ENCODE measurements at places on chromosomes 5 and 9.
A peak's percentile ranks its signal among the peaks of the same experiment; 100 is the strongest.

- peak overlapping the region; percentile 56 for H3K27ac ChIP-seq
- peak; percentile 74 for DNase-seq
- H3K4me1 ChIP-seq: peaks cover 46% of the 10 kb centered on the region
- peak overlapping the region; percentile 32 for H3K4me3 ChIP-seq
- H3K27me3 ChIP-seq: no peaks in the 10 kb centered on the region
- no peaks in the 10 kb centered on the region for H3K36me3 ChIP-seq
Measured at GRCh38 chr5:74239261-74239660, 401.3 kb downstream of the ENC1 start.

- DNase-seq: no peak
- no peaks in the 10 kb centered on the region for H3K4me1 ChIP-seq
- H3K36me3 ChIP-seq: no peaks in the 10 kb centered on the region
- H3K4me3 ChIP-seq: no peak overlapping the region
- no peak overlapping the region for H3K27ac ChIP-seq
Measured at GRCh38 chr5:88964831-88965230, 81.8 kb upstream of the MEF2C start.

- no peak overlapping the region for H3K27ac ChIP-seq
- no peak for DNase-seq
- no peak overlapping the region for H3K4me3 ChIP-seq
Measured at GRCh38 chr5:14599476-14600127, 18.0 kb downstream of the OTULINL start.

- H3K36me3 ChIP-seq: peaks cover 44% of the 10 kb centered on the region
- H3K4me1 ChIP-seq: peaks cover 22% of the 10 kb centered on the region
- H3K4me3 ChIP-seq: no peak overlapping the region
Measured at GRCh38 chr9:127543221-127543620, 68.9 kb upstream of the STXBP1 start.

DNA sequence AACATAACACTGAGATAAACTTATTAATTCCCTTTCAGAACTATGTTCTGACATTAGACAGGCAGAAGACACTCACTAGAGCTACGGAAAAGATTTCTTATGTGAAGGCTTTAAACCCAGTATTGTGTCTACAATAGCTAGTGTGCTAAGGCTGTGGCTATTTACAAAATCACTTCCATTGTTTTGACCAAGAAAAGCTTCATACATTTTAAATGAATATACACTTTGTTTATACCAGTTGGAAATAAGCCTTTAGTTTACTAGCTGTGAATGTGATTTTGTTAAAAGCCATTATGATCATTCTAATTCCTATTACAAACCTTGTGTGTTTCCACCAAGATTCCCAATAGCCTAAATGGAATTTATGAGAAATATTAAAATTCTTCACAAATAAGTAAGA is 83.0 kb downstream of the AGTPBP1 start:
- H3K27ac ChIP-seq: no peak overlapping the region
- no peak for DNase-seq
- H3K27me3 ChIP-seq: no peaks in the 10 kb centered on the region
- H3K36me3 ChIP-seq: peaks cover 69% of the 10 kb centered on the region
- H3K4me1 ChIP-seq: peaks cover 9% of the 10 kb centered on the region
- H3K4me3 ChIP-seq: no peak overlapping the region

DNA sequence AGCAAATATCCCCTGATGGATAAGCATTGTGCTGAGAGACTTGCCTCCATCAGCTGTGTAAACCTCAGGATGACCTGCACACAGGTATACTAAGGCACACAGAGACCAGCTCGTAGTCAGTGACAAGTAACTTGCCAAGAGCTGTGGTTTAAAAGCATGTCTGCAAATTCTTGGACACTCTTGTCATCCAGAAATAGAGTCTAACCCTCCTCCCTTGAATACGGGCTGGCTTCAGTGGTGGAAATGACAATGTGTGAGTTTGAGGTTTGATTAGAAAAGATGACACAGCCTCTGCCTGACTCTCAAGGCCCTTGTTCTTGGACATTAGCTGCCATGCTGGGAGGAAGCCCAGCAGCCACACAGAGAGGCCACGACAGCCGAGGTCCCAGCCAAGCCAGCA is 114.4 kb downstream of the GADD45G start:
- H3K27ac ChIP-seq: no peak overlapping the region
- H3K4me1 ChIP-seq: peaks cover 26% of the 10 kb centered on the region
- DNase-seq: no peak
- H3K36me3 ChIP-seq: no peaks in the 10 kb centered on the region
- no peak overlapping the region for H3K4me3 ChIP-seq

- no peak overlapping the region for H3K4me3 ChIP-seq
- no peaks in the 10 kb centered on the region for H3K4me1 ChIP-seq
- no peak overlapping the region for H3K27ac ChIP-seq
- DNase-seq: no peak
- H3K36me3 ChIP-seq: no peaks in the 10 kb centered on the region
Measured at GRCh38 chr9:112970939-112971338, 41.1 kb downstream of the ZNF883 start.

- no peak overlapping the region for H3K27ac ChIP-seq
- no peak for DNase-seq
- no peaks in the 10 kb centered on the region for H3K4me1 ChIP-seq
- H3K4me3 ChIP-seq: no peak overlapping the region
- no peaks in the 10 kb centered on the region for H3K27me3 ChIP-seq
Measured at GRCh38 chr9:78967596-78968217, 604.1 kb upstream of the TLE4 start.

GRCh38 chr5:93608855-93609254 is 25.8 kb downstream of the NR2F1 start:
- no peaks in the 10 kb centered on the region for H3K36me3 ChIP-seq
- H3K27me3 ChIP-seq: peaks cover 99% of the 10 kb centered on the region
- H3K27ac ChIP-seq: no peak overlapping the region
- no peak for DNase-seq
- H3K4me3 ChIP-seq: no peak overlapping the region

- DNase-seq: no peak
- no peaks in the 10 kb centered on the region for H3K4me1 ChIP-seq
- no peak overlapping the region for H3K27ac ChIP-seq
- H3K36me3 ChIP-seq: no peaks in the 10 kb centered on the region
Measured at GRCh38 chr9:17750269-17750668, 171.4 kb downstream of the SH3GL2 start.

- H3K4me1 ChIP-seq: no peaks in the 10 kb centered on the region
- no peaks in the 10 kb centered on the region for H3K27me3 ChIP-seq
- H3K27ac ChIP-seq: no peak overlapping the region
- H3K36me3 ChIP-seq: no peaks in the 10 kb centered on the region
- H3K4me3 ChIP-seq: no peak overlapping the region
Measured at GRCh38 chr5:66661149-66661548, 65.0 kb downstream of the MAST4 start.

- H3K27ac ChIP-seq: no peak overlapping the region
- no peaks in the 10 kb centered on the region for H3K4me1 ChIP-seq
- H3K4me3 ChIP-seq: no peak overlapping the region
- H3K36me3 ChIP-seq: no peaks in the 10 kb centered on the region
- no peak for DNase-seq
Measured at GRCh38 chr9:109408759-109409462, 88.1 kb upstream of the EPB41L4B start.

- no peaks in the 10 kb centered on the region for H3K36me3 ChIP-seq
- no peak overlapping the region for H3K27ac ChIP-seq
- no peak overlapping the region for H3K4me3 ChIP-seq
- no peaks in the 10 kb centered on the region for H3K27me3 ChIP-seq
- H3K4me1 ChIP-seq: no peaks in the 10 kb centered on the region
Measured at GRCh38 chr5:167063116-167063515, 1228.3 kb upstream of the WWC1 start.

DNA sequence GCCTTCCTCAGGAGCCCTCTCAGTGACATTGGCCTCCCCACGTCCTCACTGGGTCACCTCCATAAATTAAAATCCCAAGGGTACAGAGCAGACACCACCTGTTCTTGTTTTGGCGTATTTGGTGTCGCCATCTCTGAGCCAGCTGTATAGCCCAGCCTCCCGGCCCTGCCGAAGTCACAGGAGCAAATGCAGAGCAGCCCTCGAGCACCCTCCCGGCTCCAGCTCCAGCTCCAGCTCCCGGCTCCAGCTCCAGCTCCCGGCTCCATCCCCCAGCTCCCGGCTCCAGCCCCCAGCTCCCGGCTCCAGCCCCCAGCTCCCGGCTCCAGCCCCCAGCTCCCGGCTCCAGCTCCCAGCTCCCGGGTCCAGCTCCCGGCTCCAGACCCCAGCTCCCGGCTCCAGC is 74.3 kb downstream of the ZNF354C start:
- DNase-seq: no peak
- H3K36me3 ChIP-seq: no peaks in the 10 kb centered on the region
- H3K4me3 ChIP-seq: no peak overlapping the region
- H3K27ac ChIP-seq: no peak overlapping the region
- no peaks in the 10 kb centered on the region for H3K27me3 ChIP-seq

GRCh38 chr5:151048526-151048925 is 28.1 kb downstream of the GPX3 start:
- peaks cover 18% of the 10 kb centered on the region for H3K4me1 ChIP-seq
- H3K27ac ChIP-seq: no peak overlapping the region
- no peak for DNase-seq
- no peaks in the 10 kb centered on the region for H3K27me3 ChIP-seq
- no peak overlapping the region for H3K4me3 ChIP-seq

DNA sequence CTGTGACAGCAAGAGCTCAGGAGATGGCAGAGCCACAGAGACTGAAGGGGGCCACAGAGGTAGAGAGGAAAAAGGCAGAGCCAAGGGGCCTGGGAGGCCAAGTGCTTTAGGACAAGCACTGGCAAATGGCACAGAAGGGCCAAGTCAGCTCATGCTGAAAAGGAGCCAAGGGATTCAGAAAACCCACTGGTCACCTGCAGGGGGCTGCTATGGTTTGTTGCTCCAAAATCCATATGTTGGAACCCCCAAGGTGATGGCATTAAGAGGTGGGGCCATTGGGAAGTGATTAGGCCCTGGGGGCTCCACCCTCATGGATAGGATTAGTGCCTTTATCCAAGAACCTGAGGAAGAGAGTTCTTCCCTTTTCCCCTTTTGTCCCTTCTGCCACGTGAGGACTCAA is 165.4 kb downstream of the ARSB start:
- H3K27ac ChIP-seq: no peak overlapping the region
- DNase-seq: no peak
- H3K4me3 ChIP-seq: no peak overlapping the region
- no peaks in the 10 kb centered on the region for H3K27me3 ChIP-seq

DNA sequence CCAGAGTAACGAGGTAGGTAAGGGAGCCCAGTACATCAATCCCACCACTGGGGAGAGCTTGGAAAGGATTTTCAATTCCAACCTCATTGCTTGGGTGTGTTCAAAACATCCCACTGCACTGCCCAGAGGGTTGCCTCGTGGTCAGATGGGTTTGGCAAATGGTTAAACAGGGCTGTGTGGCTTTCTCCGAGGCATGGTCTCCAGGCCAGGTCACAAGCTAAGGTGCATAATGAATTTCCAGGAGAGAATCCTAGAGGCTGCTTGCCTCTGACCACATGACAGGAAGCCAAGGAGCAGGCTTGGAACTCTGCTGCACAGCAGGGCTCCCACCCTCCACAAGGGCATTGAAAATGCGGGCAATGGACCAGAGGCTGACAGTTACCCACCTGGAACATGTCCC is 51.6 kb downstream of the DAP start:
- H3K4me3 ChIP-seq: no peak overlapping the region
- peaks cover 28% of the 10 kb centered on the region for H3K4me1 ChIP-seq
- no peaks in the 10 kb centered on the region for H3K27me3 ChIP-seq
- DNase-seq: no peak
- peaks cover 69% of the 10 kb centered on the region for H3K36me3 ChIP-seq

DNA sequence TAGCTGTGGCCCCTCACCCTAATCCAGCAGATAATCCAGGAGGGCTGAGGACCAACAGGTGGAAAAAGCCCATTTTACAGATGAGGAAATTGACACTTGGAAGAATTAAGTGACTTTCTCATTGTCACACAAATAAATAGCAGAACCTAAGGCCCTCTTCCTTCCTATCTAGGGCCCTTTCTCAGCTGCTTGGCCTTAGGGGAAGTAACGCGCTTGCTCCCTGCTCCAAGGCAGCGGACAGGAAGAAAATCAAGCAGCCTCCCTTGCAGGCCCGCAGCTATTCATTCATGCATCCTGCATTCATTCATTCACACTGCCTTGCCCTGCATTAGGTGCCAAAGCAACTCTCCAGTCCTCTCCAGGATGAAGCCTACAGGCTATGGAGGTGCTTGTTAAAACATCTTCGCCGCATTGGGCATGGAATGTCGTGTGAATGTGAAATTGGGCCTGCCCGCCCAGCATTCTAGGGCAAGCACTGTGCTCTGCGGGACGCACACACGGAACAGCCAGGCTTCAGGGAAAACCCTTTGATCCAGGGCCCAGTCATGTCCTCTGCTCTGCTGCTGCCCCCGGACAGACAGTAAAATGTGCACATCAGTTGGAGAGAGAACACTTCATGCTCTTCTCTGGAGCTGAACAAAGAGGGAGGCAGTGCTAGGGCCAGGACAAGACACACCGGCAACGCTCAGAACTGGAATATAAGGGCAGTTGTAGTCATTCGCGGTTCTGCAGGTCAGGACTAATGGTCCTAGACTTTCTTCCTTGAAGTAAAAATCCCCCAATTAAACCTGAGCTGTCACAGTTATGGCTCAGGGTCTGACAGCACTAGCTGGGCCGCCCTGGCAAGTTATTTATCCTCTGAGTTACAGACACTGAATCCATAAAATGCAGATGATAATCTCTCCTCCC is 166.0 kb downstream of the COL23A1 start:
- DNase-seq: no peak
- no peaks in the 10 kb centered on the region for H3K4me1 ChIP-seq
- H3K4me3 ChIP-seq: no peak overlapping the region
- no peaks in the 10 kb centered on the region for H3K36me3 ChIP-seq
- H3K27me3 ChIP-seq: no peaks in the 10 kb centered on the region

GRCh38 chr5:44538797-44539601 is 149.8 kb upstream of the FGF10 start:
- H3K4me3 ChIP-seq: no peak overlapping the region
- H3K4me1 ChIP-seq: no peaks in the 10 kb centered on the region
- no peaks in the 10 kb centered on the region for H3K27me3 ChIP-seq

DNA sequence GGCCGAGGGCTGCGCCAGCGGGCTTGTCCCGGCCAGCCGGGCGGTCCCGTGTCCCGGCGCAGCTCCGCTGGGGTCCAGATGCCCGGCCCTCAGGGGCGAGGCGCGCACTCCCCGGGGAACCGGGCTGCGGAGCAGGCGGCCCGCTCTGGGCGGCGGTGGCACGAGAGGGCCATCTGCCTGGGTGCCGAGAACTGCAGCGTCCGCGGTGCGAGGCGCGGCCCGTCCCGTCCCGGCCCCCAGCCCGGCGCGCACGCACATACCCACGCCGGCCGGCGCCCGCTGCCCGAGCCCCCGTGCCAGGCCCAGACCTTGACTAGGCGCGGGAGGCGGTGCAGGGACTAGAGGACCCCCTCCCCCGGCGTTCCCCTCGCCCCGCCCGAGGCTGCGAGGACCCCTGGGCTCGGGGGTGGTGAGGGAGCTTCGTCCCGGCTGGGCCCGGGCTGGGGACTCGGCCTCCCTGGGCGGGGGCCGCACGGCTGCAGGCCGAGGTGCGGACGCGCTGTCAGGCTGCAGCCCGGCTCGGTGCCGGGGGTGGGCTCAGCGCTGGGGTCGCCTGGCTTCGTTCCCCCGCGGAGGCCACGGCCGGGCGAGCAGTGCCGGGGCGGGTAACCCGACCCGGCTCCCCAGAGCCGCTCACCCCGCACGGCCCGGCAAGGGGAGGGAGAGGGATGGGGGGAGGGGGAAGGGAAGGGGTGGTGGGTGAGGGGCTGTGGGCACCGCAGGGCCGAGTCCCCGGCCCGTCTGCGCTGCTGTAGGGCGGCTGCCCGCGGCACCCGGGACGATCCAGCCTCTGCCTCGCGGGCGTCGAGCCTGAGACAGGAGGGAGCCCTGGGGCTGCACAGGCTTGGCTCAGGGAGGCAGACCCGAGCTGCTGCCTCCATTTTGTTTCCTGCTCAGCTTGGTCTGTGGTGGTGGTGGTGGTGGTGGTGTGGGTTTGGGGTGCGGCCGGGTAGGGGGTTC is 1.2 kb upstream of the NSD1 start:
- peak; percentile 51 for DNase-seq
- H3K4me1 ChIP-seq: peaks cover 44% of the 10 kb centered on the region
- H3K36me3 ChIP-seq: peaks cover 21% of the 10 kb centered on the region
- H3K27me3 ChIP-seq: no peaks in the 10 kb centered on the region
- H3K27ac ChIP-seq: peak overlapping the region; percentile 82
